Smooth muscle cell of bladder (primary cell): ENCODE measurements at places on chromosomes 2 and 18. TPM values are rescaled to one million over a fixed set of nuclear protein-coding genes. Genes with fewer than 3 reads are reported as not detected.

CASP8 gene
- 19.1 and 21.5 TPM in 2 replicates for total RNA-seq

DSG1 gene
- total RNA-seq, result not detected in 2 replicates

ASB18 gene
- total RNA-seq, result not detected in 2 replicates

EPC2 gene
- total RNA-seq, result 17.7 and 18.2 TPM in 2 replicates

NFU1 gene
- total RNA-seq, result 46.7 and 46.9 TPM in 2 replicates

RAB17 gene
- 0.14 and 0.28 TPM in 2 replicates for total RNA-seq

TMEM169 gene
- total RNA-seq, result 0.09 and 0.14 TPM in 2 replicates

PJVK gene
- 1.8 and 2.1 TPM in 2 replicates for total RNA-seq

ANKRD30B gene
- under 0.01 and 0.09 TPM in 2 replicates for total RNA-seq

DNAH6 gene
- 0.09 and 0.14 TPM in 2 replicates for total RNA-seq

ATP8B1 gene
- 8.2 and 18.6 TPM in 2 replicates for total RNA-seq

BARD1 gene
- total RNA-seq, result 11.5 and 29.2 TPM in 2 replicates

BCL11A gene
- total RNA-seq, result 0.14 TPM in 1 of 2 replicates, not detected in the other

LGALSL gene
- 3.8 and 5.6 TPM in 2 replicates for total RNA-seq

DTNA gene
- total RNA-seq, result 7.4 and 11.7 TPM in 2 replicates

DLX2 gene
- not detected in 2 replicates for total RNA-seq

OTOF gene
- under 0.01 and 0.14 TPM in 2 replicates for total RNA-seq

CEBPZ gene
- total RNA-seq, result 40.1 and 56.1 TPM in 2 replicates

LCT gene
- total RNA-seq, result not detected in 2 replicates

SYT4 gene
- total RNA-seq, result not detected in 2 replicates

ATOH8 gene
- total RNA-seq, result 29.3 and 72.5 TPM in 2 replicates

NEB gene
- 0.14 and 0.18 TPM in 2 replicates for total RNA-seq

ARHGEF33 gene
- 0.57 and 0.74 TPM in 2 replicates for total RNA-seq

CFC1 gene
- not detected in 2 replicates for total RNA-seq

EXOC6B gene
- total RNA-seq, result 21.2 and 26.7 TPM in 2 replicates

STAMBP gene
- total RNA-seq, result 20.9 and 21.5 TPM in 2 replicates
